ENCODE measurements at places on chromosomes 4 and X.

GRCh38 chr4:45518832-45519231, 605.0 kb downstream of the GABRG1 start:
- no peak for DNase-seq

DNA sequence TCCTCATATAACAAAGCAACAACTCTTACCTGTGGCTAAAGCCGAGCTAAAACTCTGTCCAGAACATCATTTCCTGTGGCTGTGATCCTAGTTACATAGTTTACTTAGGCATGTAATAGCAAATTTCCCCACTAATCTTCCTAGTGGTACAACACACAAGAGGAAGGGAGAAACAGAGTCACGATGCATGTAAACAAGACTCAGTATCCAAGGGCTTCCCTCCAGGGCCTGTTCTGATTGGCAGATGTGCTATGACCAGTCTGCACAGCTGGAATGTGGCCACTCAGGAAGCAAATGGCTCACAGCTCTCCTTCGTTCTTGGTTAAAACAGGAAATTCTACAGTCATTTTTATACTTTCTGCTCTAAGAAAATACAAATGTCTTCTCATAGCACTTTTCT, 49.2 kb upstream of the PRSS48 start:
- peak; percentile 81 for DNase-seq

GRCh38 chr4:4762909-4763821, 96.3 kb upstream of the MSX1 start:
- DNase-seq, result peak; percentile 68

- no peak for DNase-seq
These were observed 202.6 kb upstream of the BCOR start for GRCh38 chrX:40300286-40300890.

GRCh38 chr4:17468619-17469221, 43.2 kb downstream of the QDPR start:
- DNase-seq, result peak; percentile 72

DNA sequence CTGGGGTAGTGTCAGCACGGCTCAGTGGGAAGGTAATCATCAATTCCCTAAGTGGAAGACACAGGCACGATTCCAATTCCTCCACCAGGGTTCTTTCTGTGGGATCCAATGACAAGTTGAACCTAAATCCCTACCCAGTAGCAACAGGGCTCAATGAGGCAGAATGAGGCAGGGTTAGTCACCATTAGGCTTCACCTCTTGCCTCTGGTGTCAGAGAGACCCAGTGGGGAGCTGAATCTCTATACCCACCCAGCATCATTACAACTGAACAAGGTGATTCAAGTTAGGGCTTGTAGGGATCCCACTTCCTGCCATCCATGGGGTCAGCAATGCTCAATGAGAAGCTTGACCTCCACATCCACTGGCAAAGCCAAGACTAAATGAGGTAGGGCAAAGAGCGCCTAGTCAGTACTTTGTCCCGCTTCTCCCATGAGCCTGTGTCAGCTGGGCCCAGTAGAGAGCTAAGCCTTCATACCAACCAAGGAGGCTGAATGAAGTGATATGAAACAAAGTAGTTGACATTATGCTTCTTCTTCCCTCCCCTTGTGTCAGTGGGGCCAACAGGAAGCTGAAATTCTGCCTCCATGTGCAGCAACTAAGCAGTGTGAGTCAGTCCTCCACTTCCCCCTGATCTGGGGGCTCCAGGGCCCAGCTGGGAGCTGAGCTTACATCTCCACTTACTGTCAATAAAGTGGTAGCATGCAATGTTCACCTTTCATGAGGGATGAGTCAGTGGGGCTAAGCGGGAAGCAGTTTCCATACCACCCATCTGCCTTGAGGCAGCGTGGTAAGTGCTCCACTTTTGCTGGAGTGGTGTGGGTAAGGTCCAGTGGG, 36.4 kb upstream of the RBM41 start:
- no peak for DNase-seq

- DNase-seq, result peak; percentile 48
These were observed 79.6 kb downstream of the COMMD8 start for GRCh38 chr4:47383829-47384427.

- DNase-seq, result peak; percentile 62
These were observed 1.1 kb downstream of the MAML3 start for GRCh38 chr4:140152751-140153418.

GRCh38 chrX:3788494-3789233, 75.2 kb upstream of the PRKX start:
- no peak for DNase-seq

DNA sequence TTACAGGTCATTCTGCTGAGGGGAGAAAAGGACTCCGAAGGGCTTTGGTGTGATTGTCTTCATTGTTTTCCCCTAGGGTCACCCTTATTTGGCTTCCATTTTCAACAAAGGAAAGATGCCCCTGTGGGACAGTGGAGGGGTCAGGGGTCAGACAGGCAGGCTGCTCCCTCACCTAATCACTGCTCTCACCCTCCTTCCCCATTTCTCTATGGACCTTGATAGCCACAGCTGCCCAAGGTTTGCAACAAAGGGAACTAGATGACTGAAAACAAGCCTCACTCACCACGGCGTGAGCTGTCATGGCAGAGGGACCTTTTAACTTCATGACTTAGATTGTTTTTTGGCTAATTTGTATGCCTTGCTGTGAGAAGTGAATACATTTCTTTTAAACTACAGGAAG, 40.7 kb downstream of the C4orf51 start:
- DNase-seq, result no peak

DNA sequence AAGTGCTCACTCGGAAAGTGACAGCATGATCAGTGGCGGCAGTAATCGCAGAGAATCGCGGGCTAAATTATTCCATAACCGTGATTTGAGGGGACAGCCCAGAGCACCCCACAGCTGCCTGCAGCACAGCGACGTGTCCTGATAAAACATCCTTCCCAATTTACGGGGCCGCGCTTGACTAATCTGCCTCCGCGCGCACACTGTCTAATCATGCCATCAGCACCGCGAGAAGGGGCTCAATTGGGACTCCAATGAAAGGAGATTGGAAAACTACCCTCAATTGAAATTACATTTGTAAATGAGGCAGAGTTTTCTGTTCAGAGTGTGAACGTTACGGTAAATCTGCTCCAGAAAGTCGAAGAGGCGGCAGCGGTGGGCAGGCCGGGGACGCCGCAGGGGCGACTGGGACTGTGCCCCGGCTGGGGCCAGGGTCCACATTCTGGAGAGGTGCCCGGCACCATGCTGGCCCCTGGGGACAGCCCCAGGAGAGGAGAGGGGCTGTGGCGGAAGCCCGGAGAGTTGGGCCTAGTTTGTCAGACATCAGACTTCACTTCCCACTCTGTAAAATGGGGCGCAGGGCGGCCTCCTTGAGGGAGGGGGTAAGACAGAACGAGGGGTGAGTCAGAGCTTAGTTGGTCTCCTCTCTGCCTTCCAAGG, 107.7 kb downstream of the FAM53A start:
- DNase-seq, result no peak

DNA sequence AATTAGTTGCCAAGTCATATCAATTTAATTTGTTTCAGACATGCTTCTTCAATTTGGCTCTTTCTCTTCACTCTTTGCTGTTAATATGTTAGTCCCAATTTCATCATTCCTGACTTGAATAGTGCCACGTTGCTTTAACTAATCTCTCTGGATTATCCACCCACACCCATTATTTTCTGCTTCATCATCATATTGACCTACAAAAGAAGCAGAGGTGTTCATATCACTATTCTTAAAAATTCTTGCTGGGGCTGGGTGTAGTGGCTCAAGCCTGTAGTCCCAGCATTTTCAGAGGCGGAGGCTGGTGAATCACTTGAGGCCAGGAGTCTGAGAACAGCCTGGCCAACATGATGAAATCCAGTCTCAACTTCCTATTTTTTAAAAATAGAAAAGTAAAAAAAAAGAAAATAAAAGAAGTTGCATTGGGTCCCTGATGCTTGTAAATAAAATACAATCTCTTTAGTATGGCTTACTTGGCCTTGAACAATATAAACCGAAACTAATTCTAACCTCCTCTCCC, 65.7 kb upstream of the KCNIP4 start:
- peak; percentile 8 for DNase-seq

- no peak for DNase-seq
These were observed 623.8 kb downstream of the EPHA5 start for GRCh38 chr4:65046192-65047133.

DNA sequence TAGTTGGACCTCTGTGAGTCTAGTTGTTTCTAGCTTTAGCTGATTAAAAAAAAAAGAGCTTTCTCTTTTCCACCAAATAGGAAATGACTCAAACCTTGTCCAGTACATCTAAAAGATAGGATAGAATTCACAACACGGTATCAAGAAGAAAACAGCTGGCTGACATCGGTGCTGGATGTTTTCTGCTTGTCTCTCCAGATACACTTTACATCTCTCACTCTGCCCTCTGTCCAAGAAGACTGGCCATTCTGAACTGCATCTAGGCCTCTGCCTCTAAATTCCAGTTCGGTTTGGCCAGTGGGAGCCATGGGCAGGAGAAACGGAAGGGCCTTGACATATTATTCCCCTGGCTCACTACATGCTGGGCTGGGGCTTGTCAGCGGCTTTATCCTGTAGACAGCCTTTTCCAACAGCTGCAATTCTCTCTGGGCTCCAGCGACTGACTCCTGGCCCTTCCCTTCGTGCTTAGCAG, 57.3 kb upstream of the SHISA3 start:
- peak; percentile 27 for DNase-seq

GRCh38 chrX:14344172-14344940, 185.0 kb upstream of the GLRA2 start:
- no peak for DNase-seq

GRCh38 chr4:80182237-80182866, 15.0 kb upstream of the PRDM8 start:
- DNase-seq, result no peak

- DNase-seq, result no peak
These were observed 178.7 kb downstream of the DCTD start for GRCh38 chr4:182738283-182739047.

DNA sequence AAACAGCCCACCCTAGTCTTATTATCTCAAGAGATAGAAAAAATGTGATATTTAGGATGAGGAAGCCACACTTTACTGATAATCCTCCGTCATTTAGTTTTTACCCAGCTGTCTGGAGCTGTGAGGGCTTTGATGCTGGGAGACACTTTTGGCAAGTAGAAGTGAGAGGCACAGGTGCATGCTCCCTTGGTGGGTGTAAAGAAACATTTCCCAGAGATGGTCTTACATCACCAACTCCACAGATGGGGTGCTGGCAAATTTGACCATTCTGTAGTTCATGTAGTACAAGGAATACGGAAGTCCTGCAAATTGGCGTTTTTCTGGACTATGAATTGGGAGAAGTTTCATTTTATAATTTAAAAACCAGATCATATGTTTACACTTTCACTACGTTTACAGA, 28.5 kb downstream of the TRIM61 start:
- no peak for DNase-seq

DNA sequence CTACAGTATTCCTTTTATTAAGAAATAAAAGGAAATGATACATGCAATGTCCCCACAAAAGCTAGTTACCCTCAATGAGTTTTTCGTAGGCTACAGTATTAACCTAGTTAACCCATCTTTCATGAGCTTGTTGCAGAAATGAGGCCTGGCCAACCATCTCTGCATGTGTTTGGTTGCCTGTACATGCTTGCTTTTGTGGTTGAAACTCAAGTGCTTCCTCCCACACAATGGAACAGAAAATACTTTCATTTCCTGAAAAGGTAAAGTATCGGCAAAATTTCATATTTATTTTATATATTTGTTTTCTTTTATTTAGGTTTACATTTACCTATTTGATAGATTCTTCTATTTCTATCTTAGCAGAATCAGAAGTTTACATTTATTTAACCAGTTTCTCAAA, 214.6 kb upstream of the FAM241A start:
- DNase-seq, result no peak

- DNase-seq, result no peak
These were observed 111.6 kb upstream of the C1GALT1C1 start for GRCh38 chrX:120741452-120741851.

DNA sequence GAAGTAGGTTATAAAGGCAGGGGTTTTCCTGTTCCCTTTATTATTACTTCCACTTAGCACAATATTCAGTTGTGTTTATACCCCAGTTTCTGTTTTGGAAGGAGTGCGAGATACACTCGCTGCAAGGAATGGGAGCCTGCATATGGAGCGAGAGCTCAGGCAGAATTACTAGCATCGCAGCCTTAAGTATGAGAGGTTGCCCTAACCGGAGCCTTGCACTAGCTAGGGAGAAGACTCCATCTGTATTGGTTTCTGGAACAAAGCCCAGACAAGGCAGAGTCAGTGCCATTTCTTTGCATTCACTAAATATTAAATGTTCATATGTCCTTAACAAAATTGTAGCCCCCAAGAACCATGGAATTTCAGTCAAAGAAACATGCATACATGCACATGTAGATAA, 6.2 kb upstream of the DCTD start:
- no peak for DNase-seq

- no peak for DNase-seq
These were observed 227.6 kb downstream of the PRDM5 start for GRCh38 chr4:120694973-120695372.

GRCh38 chr4:23828779-23829178, 61.1 kb downstream of the PPARGC1A start:
- DNase-seq, result no peak

GRCh38 chr4:74536557-74536956, 91.6 kb downstream of the AREG start:
- DNase-seq, result no peak

GRCh38 chr4:54668014-54668611, 10.4 kb downstream of the KIT start:
- no peak for DNase-seq

GRCh38 chr4:100184787-100185186, 5.5 kb downstream of the DDIT4L start:
- no peak for DNase-seq

- no peak for DNase-seq
These were observed 13.6 kb downstream of the SOD3 start for GRCh38 chr4:24808955-24809354.

DNA sequence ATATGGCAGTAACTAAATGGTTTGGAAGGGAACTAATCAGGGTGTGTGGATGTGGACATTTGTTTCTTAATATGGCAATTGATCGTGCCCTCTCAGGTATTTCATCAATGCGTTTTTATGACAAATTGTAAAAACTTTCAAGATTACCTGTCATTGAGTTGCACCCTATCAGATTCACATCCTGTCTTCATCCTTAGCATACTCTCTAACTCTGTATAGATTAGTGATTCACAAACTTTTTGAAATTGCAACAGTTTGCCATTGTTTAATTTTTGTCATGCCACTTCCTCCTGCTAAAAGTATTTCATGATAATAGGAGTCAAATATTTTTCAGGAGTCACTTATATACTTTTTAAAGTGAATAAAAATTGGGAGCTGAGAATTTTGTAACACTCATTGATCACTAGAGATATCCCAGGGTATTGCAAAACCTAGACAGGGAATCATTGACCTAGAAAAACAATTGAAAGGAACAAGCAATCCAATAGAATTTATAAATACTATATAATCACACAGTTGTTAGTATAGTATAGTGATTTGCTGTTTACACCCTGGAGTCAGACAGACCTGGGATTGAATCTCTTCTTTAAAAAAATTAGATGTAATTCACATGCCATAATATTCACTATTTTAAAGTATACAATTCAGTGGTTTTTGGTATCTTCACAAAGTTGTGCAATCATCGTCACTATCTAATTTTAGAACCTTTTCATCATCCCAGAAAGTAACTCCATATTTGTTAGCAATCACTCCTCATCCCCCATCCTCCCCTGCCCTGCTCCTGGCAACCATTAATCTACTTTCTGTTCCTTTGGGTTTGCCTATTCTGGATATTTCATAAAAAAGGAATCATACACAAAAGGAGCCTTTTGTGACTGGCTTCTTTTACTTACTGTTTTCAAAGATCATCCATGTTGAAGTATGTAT, 8.9 kb downstream of the MID2 start:
- no peak for DNase-seq

- no peak for DNase-seq
These were observed 28.1 kb downstream of the DGKK start for GRCh38 chrX:50442426-50443116.
